ENCODE measurements at places on chromosomes 7 and 10. TPM values are rescaled to one million over a fixed set of nuclear protein-coding genes. Genes with fewer than 3 reads are reported as not detected.

CBX3 gene
- 121 TPM for total RNA-seq

NOD1 gene
- total RNA-seq: 5.4 TPM

ACTL6B gene
- 16.5 TPM for total RNA-seq

MKX gene
- total RNA-seq: 2.9 TPM

AKR1C4 gene
- total RNA-seq: not detected

ANXA8L1 gene
- not detected for total RNA-seq

LIPM gene
- total RNA-seq: not detected

HECW1 gene
- 10.7 TPM for total RNA-seq

COMTD1 gene
- total RNA-seq: 6.8 TPM

GRCh38 chr7:64849250-64849923, 53.7 kb upstream of the ZNF273 start:
- DNase-seq: no peak
- H3K27ac ChIP-seq: no peak overlapping the region
- no peaks in the 10 kb centered on the region for H3K4me1 ChIP-seq

- H3K27ac ChIP-seq: no peak overlapping the region
- DNase-seq: no peak
- H3K4me3 ChIP-seq: no peak overlapping the region
Measured at GRCh38 chr10:92082583-92083280, 159.2 kb downstream of the BTAF1 start.

- no peaks in the 10 kb centered on the region for H3K27me3 ChIP-seq
- DNase-seq: peak; percentile 8
- H3K36me3 ChIP-seq: no peaks in the 10 kb centered on the region
- H3K4me3 ChIP-seq: no peak overlapping the region
- no peaks in the 10 kb centered on the region for H3K4me1 ChIP-seq
Measured at GRCh38 chr7:40641701-40642100, 506.9 kb downstream of the SUGCT start.

DNA sequence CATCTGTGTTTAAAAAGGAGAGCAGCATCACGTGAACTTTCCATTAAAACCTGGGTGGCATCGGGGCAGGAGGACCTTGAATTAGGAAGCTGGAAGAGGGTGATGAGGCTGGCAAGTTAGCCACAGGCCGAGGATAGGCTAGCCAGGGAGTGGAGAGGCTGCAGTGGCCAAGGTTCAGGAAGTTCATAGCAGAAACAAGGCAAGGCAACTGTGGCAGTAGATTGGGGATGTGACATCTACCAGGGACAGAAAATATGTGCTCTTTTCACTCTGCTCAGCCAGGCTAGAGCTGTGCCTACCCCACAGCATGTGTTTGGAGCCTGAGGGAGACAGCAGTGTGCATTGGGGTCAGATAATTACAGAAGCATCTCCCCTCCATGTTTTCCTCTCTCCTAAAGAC, 2.2 kb upstream of the INPP5F start:
- no peaks in the 10 kb centered on the region for H3K36me3 ChIP-seq
- no peak for DNase-seq
- H3K27me3 ChIP-seq: no peaks in the 10 kb centered on the region
- peaks cover 14% of the 10 kb centered on the region for H3K4me1 ChIP-seq
- H3K4me3 ChIP-seq: no peak overlapping the region
- no peak overlapping the region for H3K27ac ChIP-seq

DNA sequence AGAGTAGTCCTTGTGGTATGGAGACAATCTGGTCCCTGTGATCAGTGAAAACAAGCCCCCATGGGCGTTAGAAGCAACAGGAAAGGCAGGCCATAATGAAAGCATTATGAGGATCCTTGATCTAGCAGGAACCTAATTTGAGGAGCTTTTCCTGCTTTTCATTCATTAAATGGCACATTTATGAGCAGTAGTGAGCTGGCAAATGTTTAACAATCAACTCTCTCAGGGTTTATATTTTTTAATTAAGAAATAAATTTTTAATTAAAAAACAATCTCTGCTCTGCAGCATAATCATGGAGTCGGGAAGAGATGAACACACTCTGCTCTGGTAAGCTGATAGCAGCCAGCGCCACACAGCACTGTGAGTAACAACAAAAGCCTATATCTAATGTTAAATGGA, 11.3 kb upstream of the NEBL start:
- no peak for DNase-seq
- H3K27me3 ChIP-seq: no peaks in the 10 kb centered on the region
- H3K27ac ChIP-seq: no peak overlapping the region
- no peaks in the 10 kb centered on the region for H3K4me1 ChIP-seq

DNA sequence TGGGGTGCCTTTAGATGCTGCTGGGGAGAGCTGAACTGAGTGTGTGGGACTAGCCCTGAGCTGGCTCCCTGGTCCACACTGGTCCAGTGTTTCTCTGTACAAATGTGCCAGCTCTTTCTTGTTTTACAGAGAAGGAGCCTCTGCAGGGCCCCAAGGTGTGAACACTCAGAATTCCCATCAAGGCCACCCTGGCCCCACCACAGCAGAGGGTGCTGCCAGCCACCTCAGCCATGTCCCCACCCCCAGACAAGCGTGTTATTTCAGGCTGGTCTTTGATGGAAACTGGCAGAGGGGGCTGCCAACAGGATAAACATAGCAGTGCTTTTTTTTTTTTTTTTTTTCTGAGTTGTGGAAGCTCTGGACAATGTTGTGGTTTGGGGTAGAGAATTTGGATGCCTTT, 68.5 kb upstream of the LRRC18 start:
- no peak for DNase-seq
- H3K27me3 ChIP-seq: no peaks in the 10 kb centered on the region

DNA sequence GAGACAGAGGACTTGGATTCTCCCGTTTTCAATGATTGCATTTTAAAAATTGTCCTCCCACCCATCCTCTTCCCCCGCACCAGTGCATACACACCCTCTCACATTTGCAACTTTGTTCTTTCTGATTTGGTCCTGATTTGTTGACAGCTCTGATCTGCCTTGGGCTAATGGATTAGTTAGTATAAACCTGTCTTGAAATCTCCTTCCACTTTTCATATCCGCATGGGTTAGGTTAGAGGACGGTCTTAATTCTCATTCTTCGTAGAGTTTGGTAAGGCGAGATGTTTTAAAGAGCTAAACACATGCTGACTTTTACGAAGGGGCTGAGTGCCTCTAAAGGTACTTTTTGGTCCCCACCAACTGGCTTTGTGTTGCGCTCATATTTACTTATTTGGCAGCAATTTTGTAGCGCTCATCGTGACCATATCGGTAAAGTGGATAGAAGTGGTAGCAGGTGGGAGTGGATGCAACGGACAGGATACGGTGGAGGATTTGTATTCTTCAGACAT, 1.1 kb downstream of the AHR start:
- H3K4me3 ChIP-seq: peak overlapping the region; percentile 72
- H3K27ac ChIP-seq: peak overlapping the region; percentile 29
- no peaks in the 10 kb centered on the region for H3K27me3 ChIP-seq
- no peaks in the 10 kb centered on the region for H3K36me3 ChIP-seq

- H3K4me1 ChIP-seq: peaks cover 18% of the 10 kb centered on the region
- H3K27ac ChIP-seq: no peak overlapping the region
- no peaks in the 10 kb centered on the region for H3K27me3 ChIP-seq
- peaks cover 22% of the 10 kb centered on the region for H3K36me3 ChIP-seq
- no peak overlapping the region for H3K4me3 ChIP-seq
Measured at GRCh38 chr10:69344591-69345252, 66.4 kb downstream of the HK1 start.

GRCh38 chr7:34425631-34426384, 232.2 kb upstream of the NPSR1 start:
- DNase-seq: no peak
- no peak overlapping the region for H3K4me3 ChIP-seq
- no peaks in the 10 kb centered on the region for H3K4me1 ChIP-seq
- no peak overlapping the region for H3K27ac ChIP-seq
- no peaks in the 10 kb centered on the region for H3K27me3 ChIP-seq

GRCh38 chr10:52988923-52989322, 216.3 kb upstream of the MBL2 start:
- no peaks in the 10 kb centered on the region for H3K4me1 ChIP-seq
- H3K4me3 ChIP-seq: no peak overlapping the region
- H3K27me3 ChIP-seq: no peaks in the 10 kb centered on the region
- H3K27ac ChIP-seq: no peak overlapping the region
- no peak for DNase-seq

GRCh38 chr10:115514895-115515294, 421.7 kb downstream of the ATRNL1 start:
- no peaks in the 10 kb centered on the region for H3K4me1 ChIP-seq
- H3K36me3 ChIP-seq: no peaks in the 10 kb centered on the region
- no peak for DNase-seq
- H3K4me3 ChIP-seq: no peak overlapping the region
- no peak overlapping the region for H3K27ac ChIP-seq

DNA sequence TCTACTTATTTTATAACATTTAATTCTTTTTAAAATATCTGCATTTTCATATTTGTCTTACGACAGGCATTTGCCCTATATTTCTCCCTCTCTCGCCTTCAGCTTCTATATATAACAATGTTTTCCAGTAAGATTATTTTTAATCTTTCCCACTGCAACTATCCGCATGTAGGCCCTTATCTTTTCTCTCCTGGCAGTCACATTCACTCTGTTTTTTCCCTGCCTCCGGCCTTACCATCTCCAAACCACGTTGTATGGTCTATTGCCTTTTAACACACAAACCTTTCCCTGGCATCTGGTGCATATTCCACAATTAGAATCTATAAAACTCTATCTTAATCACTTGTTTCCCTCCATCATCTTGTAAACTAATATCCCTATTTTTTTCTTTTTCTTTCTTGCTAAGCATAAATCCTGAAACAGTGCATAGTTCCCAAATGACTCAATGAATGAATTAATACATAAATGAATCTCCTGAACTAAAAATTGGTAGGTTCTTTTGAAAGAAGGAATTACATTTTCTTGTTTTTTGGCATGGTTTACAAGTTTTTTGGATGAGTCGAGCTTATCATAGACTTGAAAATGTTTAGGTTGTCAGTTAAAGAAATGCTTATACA, 173.2 kb downstream of the SEMA3A start:
- H3K27ac ChIP-seq: no peak overlapping the region
- H3K27me3 ChIP-seq: no peaks in the 10 kb centered on the region
- no peak overlapping the region for H3K4me3 ChIP-seq
- no peaks in the 10 kb centered on the region for H3K4me1 ChIP-seq
- DNase-seq: no peak

DNA sequence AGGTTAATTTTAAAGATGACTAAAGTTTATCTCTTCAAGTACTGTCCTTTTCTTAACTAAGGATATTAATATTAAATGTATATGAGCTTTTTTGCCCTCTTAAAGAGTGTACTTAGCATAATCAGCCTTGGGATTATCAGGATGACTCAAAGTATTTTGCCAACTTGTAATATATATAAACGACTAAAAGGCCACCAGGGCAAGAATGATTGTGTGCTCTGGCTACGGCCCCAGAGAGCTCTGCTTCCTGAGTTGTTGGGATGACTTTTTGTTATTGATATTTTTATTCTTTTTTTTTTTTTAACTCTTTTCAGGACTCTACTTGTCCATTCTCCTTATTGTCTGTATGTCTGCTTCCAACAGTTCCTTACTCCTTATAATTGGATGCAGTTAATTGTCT, 14.8 kb upstream of the CHRM2 start:
- H3K36me3 ChIP-seq: no peaks in the 10 kb centered on the region
- H3K4me1 ChIP-seq: no peaks in the 10 kb centered on the region
- H3K27me3 ChIP-seq: no peaks in the 10 kb centered on the region
- DNase-seq: no peak
- H3K27ac ChIP-seq: no peak overlapping the region
- H3K4me3 ChIP-seq: no peak overlapping the region

GRCh38 chr7:36749282-36749960, 25.1 kb upstream of the AOAH start:
- H3K4me3 ChIP-seq: no peak overlapping the region
- DNase-seq: no peak
- no peaks in the 10 kb centered on the region for H3K4me1 ChIP-seq
- H3K27ac ChIP-seq: no peak overlapping the region
- H3K27me3 ChIP-seq: no peaks in the 10 kb centered on the region

DNA sequence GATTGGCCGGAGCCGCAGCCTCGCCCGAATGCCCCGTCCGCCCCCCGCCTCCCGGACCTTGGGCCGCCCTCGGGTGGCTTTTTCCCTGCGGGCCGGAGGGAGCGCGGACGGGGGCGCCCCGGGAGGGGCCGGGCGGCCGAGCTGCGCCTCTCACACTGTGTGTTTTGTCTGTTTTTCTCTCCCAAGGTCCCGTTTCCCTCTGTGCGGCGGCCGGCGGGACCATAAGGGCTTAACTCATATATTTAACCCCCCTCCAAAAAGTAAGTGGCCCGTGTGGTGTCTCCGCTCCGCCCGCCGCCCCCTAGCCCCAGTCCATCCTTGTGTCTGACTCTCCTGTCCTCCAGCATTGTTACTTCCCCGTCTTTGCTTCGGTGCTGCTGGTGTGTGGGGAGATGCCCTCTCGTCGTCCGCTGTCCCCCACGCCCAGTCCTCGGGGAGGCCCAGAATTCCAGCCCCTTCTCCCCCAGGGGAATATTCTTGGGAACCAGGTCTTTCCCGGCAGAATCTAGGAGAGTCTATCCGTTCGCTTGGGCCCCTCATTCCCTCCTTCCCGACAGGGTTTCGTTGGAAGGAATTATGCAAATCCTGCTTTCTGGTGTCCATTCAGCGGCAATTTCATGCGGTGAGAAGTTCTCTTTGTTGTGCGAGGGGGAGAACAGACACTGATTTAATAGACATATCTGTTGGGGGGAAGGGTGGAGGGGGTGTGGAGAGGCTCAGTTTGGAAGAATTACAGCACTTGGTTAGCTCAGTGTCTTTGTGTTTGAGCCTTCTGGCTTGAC, 1.3 kb downstream of the LCOR start:
- H3K4me1 ChIP-seq: peaks cover 7% of the 10 kb centered on the region
- no peak for DNase-seq
- peak overlapping the region; percentile 76 for H3K4me3 ChIP-seq
- no peaks in the 10 kb centered on the region for H3K36me3 ChIP-seq
- H3K27ac ChIP-seq: peak overlapping the region; percentile 88

GRCh38 chr7:15580604-15581351, 19.0 kb upstream of the AGMO start:
- no peak overlapping the region for H3K27ac ChIP-seq
- no peaks in the 10 kb centered on the region for H3K36me3 ChIP-seq
- no peaks in the 10 kb centered on the region for H3K4me1 ChIP-seq

Measured in spinal cord (tissue), 10 donors.